ENCODE measurements at places on chromosomes 13 and 19.
A peak's percentile ranks its signal among the peaks of the same experiment; 100 is the strongest.

DNA sequence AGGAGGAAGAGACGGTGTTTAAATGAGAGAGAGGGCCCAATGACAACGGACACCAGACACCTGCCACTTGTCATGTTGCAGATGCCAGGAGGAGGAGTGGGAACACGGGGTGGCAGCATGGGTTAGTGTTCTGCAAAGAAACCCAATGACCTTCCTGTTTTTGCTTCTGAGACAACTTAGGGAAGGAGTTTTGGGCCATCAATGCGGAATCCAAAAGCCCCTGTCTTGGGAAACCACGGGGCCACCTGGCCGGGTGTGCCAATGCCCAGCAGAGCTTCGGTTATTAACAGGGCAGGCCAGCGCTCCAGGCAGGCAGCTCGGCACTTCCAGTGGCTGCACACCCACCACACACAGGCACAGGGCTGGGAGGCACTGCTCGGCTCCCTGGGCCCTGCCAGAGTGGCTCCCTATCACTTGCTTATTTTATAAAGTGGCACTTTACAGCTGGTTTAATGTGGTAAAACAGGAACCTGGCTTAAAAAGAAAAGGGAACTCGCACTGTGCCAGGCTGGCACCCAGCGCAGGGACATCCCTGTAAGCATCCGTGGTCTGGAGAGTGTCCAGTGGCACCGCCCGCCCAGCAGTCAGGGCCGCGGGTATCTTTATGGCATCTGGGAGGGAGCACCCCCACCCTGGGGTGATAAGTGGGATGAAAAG, 19.1 kb downstream of the ELL start:
- peak; percentile 22 for ATAC-seq

GRCh38 chr19:8569066-8569771, 8.0 kb downstream of the MYO1F start:
- ATAC-seq, result peak; percentile 96

DNA sequence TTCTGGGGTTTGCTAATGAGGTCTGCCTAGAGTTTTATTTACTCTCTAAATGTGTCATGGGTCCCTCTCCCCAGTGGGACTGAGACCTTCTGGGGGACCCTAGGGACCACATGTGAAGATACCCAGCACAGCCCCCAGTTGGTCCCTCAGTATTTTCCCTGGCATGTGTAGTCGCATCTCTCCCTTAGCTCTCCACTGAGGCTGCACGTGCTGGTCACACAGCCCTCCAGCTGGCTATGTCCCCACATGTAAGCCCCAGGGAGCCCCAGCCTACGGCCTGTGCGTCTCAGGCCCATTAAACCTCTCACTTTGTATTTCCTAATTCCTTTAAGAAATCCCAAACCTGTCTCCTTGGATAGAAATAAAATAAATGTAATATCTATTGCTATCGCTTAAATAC, 189.6 kb upstream of the TSHZ3 start:
- no peak for ATAC-seq

DNA sequence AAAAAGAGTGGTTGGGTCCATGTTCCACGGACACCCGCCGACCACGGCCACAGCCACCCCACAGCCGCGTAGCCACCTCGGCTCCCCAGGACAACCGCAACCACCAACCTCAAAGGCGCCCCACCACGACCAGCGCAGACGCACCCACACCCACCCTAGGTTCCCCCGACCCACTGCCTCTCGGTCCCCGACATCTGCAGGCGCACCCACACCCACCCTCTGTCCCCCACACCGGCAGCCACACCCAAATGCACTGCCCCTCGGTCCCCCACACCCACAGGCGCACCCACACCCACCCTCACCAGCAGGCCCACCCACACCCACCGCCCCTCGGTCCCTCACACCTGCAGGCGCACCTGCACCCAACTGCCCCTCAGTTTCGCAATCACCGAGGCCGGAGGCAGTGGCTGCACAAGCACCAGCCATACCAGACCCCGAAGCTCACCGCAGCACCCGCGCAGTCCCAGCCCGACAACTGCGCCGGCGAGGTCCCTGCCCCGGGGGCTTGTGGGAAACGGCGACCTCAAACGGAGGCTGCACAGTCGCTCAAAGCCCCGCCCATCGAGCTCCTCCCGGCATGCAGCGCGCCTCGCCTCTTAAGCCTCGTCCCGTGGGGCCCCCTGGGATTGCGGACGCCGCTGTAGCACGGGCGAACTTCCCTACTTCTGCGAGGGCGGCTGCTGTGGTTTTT, 18.3 kb downstream of the ZNF77 start:
- ATAC-seq, result peak; percentile 56

- no peak for ATAC-seq
Observed at GRCh38 chr19:49513746-49514118, 1.3 kb downstream of the FCGRT start.

DNA sequence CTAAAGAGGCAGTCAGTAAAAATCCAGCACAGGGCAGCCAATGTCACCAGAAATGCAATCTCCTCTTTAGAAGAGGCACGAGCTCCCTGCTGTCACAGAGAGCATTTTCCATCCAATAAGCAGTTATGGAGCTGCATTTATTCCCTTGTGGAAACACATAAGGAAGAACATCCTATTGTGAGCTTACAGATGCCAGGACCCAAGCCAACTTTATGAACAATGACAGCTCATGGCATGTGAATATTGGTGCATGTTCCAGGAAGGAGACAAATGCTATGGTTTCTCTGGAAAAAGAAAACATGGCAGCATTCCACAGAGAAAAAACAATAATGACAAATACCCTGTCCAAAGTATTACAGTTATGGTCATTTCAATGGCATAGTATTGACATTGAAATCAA, 955.6 kb downstream of the UQCRFS1 start:
- ATAC-seq, result no peak

DNA sequence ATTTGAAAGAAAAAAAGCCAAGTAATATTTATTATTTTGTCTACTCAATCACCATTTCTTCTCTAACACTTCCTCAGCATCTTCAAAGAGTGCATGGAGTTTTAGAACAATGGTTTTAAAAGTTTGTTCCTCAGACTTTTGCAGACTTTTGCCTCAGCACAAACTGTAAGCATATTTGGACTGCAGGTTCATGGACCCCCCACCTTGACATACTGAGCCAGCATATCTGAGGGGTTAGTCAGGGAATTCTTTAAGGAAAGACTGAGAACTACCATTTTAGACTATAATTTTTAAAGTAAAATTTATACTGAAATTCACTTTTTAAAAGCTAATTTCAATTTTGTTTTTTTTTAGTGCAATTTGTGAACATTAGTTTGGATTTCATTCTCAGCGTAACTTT, 1676.8 kb upstream of the PCDH20 start:
- no peak for ATAC-seq

DNA sequence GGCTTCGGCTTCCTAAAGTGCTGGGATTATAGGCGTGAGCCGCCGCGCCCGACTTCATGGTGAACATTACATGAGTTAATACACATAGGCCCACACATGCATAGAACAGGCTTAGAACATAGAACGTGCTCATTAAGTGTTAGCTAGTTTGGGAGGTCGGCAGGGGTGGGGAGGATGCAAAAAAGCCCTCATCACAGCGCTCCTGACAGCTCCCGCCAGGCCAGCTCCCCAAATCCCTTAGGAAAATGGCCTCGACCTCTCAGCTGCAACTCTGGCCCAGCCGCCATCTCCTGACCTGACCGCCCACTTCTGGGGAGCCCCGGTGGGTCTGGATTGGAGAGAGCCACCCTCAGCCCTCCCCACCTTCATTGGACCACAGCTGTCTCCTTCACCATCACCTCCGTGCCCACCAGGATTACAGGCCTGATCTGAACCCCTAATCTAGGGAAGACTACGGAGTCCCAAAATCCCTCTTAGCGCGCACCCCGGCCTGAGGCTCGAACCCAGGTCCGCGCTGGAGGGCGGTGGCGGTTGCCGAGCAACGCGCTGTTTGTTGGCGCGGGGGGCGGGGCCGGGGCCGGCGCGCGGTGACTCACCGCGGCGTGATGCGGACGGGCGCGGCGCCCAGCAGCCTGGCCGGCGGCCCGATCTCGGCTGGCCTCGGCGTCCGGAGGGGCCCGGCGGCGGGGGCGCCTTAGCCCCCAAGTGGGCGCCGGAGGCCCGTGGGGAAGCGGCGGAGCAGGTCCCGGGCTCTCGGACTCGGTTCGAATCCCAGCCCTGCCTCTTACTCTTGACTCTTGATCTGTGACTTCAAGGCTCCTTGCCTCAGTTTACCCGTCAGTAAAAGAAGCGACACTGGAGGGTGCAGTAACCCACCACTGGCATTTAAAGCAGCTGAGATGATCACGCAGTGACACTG, 26.7 kb upstream of the NANOS3 start:
- peak; percentile 29 for ATAC-seq

DNA sequence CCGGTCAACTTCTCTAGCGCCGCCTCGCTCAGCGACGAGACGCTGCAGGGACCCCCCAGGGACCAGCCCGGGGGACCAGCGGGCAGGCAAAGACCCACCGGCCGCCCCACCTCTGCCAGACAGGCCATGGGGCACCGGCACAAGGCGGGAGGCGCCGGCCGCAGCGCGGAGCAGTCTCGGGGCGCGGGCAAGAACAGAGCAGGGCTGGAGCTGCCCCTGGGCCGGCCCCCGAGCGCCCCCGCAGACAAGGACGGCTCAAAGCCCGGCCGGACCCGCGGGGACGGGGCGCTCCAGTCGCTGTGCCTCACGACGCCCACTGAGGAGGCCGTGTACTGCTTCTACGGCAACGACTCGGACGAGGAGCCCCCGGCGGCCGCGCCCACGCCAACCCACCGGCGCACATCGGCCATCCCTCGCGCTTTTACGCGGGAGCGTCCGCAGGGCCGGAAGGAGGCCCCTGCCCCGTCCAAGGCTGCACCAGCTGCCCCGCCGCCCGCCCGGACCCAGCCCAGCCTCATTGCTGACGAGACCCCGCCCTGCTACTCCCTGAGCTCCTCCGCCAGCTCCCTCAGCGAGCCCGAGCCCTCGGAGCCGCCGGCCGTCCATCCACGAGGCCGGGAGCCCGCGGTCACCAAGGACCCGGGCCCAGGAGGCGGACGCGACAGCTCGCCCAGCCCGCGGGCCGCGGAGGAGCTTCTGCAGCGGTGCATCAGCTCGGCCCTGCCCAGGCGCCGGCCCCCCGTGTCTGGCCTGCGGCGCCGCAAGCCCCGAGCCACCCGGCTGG, 11.3 kb downstream of the C19orf25 start:
- ATAC-seq, result no peak

DNA sequence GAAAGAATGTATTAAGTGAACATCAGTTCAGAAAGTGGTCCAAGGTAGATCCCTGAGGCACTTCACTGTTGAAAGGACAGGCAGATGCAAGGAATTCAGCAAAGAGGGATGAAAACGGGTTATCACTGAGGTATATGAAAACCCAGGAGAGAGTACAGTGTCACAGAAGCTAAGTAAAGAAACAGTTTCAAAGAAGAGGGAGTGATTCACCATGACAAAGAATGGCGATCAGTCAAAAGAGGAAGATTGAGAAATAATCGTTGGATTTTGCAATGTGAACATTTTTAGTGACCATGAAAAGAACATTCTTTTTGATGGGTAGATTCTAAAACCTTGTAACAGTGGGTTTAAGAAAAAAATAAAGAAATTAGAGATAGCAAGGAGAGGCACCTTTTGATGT, 99.3 kb downstream of the EPSTI1 start:
- ATAC-seq, result no peak

GRCh38 chr13:104170980-104171555, 1104.9 kb upstream of the SLC10A2 start:
- no peak for ATAC-seq

DNA sequence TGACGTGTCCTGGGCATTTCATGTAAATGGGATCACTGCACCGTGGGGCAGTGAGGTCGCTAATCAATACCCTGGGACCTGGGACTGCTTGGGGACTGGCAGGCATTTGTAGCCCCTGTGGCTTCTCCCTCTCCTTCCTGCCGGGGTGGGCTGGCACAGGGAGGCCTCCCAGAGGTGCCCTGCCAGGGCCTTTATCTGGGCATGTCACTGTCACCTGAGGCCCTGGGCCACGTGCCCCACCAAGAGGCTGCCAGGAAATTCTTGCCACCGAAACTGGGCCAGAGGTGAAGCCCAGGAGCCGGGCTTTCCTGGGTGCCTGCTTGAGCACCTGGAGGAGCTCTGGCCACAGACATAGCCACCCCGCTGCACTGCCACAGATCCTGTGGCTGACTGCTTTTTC, 1.8 kb upstream of the NMRK2 start:
- ATAC-seq, result no peak

DNA sequence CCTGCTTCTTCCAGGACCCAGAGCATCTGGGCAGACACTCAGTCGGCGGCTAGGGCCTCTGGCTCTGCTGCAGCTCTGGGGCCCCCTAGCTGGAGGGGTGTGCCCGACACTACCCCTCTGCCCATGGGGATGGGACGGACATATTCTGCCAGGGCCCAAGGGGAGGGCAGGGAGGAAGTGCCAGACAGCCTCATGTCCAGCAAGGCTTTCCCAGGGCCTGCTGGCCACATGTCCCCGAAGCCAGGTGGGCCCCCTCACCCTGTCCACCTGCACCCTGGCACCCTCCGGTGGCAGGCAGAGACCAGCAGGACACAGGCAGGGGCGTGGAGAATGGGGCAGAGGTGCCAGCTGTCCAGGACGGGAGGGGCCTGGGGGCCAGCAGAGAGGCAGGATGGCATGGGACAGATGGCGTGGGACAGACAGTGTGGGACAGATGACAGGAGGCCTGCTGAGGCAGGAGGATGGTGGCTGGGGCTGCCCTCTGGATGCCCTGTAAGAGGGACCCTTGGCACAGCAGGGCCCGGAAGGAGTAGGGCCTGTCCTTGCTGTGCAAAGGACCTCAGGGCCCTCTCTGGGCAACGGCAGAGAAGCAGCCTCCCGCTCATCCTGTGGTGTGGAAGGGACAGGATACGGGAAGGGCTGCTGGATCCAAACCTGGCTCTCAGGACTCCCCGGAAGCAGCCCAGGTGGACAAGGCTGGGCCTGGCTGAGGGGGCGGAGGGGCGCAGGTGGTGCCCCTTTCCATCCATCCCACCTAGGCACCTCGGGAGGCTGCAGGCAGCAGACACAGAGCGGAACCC, 29.1 kb downstream of the CEBPG start:
- ATAC-seq, result no peak

GRCh38 chr19:5447700-5448311, 7.4 kb upstream of the ZNRF4 start:
- ATAC-seq, result no peak

DNA sequence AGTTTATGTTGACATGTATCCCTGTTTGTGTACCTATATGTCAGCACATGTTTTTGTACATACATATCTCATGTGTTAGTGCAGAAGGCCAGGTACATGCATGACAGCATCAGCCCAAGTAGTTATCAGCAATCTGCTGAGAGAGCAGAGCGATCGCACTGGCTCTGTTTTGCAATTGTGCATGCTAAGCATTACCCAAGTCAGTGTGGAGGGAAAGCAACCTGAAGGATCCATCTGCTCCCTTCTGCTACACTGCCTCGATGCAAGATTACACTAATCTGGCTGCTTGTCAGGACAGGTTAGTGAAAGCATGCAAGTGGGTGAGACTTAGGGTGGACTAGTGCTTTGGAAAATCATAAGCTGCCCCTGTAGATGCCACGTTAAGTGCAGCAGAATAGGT, 211.8 kb downstream of the PCCA start:
- no peak for ATAC-seq

Data from stimulated activated memory B cell treated with anti-CD40 and anti-IgM and Interleukin-4, amounts not matched to agents 10 μg/mL and 1 μg/mL and 100 μg/mL, for 72 hours (primary cell).